Activated T-cell treated with anti-CD3 and anti-CD28 coated beads for 48 hours (primary cell): ENCODE measurements at places on chromosomes 7 and 10.

DNA sequence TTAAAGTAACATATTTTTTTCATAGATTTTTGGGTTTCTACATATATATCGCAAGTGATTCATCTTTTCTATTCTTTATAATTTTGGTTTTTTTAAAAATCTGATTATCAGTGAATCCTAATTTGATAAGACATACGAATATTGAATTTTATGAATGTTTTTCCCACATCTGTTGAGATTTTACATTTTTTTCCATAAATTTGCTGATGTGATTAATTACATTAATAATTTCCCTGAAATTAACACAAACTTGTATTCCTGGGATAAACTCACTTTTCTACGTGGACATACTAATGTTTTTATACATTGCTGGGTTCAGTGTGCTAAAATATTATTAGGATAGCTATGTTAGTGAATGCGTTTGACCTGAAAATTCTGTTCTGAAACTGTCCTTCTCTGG lies 26.1 kb downstream of the DMTF1 start:
- DNase-seq = no peak

- DNase-seq = no peak
Observed at GRCh38 chr7:82696631-82697030, 253.1 kb upstream of the CACNA2D1 start.

DNA sequence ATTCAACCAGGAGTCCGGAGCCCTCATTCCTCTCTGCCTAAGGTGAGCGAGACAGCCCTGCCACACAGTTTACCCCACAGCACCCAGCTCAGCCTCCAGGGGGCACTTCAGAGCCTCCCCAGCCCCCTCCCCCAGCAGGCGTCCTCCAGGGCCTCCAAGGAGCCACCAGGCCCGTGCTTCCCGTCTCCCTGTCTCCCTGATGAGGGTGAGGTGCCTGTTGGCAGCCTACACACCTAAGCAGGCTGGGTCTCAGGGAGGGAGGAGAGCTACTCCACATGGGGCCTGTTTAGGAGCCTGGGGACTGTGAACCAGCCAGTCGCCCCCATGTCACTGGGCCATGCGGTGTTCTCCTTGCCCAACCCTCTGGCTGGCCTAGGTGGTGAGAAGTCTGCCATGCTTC lies 28.9 kb upstream of the TRIM8 start:
- DNase-seq = peak; percentile 20

DNA sequence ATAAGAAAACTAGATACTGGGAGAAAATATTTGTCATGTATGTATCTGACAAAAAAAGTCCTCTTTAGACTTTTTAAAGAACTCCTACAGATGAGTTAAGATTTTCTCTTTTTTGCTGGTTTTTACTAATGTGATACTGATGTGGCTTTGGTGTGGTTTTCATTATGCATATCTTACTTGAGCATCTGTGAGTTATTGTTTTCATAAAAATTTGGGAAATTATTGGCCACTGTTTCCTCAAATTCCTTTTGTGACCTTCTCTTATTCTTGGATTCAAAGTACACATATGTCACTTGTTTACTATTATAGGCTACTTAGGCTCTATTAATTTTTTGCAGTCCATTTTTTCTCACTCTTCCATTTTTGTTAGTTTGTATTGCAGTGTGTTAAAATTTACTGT lies 89.0 kb downstream of the PPP1R9A start:
- no peak for DNase-seq

DNA sequence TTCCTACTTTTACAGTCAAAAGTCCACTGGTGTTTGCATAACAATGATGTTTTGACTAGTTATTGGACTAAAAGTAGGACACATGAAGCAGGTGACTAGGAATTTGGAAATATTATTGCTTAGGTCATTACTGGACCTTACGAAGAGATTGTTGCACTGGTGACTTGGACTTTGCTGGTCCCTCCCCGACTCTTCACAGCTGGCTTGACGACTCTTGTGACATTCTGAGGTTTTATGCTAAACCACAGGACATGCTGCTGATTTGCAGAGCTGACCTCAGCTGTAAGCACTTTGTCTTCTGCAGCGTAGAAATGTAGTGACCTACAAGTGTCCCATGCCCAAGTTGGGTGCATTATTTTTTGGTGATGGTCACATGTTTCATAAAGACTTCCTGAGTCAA lies 21.9 kb downstream of the PCBD1 start:
- DNase-seq = no peak

GRCh38 chr10:106506526-106507283 lies 657.8 kb downstream of the SORCS1 start:
- no peak for DNase-seq

GRCh38 chr7:90766814-90767564 lies 170.9 kb downstream of the CDK14 start:
- no peak for DNase-seq

- no peak for DNase-seq
Observed at GRCh38 chr10:104243512-104243911, 11.2 kb upstream of the GSTO1 start.

DNA sequence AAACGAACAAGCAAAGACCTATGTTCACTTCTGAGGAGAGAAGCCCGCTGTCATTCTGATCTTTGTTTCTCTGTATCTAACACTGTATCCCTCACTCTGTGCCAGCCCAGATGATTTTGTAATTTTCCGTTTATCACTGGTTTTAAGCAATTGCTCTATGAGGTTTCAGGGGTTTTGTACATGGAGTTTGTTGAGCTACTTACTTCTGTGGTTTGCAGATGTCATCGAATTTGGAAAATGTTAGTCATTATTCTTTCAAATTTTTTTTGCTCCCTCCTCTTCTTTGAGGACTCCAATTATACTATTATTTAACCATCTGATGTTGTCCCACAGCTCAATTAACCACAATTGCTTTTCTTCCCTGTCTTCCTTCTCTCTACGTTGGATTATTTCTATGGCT lies 650.9 kb upstream of the IGFBP3 start:
- no peak for DNase-seq

GRCh38 chr10:32072025-32072800 lies 16.0 kb upstream of the KIF5B start:
- DNase-seq = no peak

DNA sequence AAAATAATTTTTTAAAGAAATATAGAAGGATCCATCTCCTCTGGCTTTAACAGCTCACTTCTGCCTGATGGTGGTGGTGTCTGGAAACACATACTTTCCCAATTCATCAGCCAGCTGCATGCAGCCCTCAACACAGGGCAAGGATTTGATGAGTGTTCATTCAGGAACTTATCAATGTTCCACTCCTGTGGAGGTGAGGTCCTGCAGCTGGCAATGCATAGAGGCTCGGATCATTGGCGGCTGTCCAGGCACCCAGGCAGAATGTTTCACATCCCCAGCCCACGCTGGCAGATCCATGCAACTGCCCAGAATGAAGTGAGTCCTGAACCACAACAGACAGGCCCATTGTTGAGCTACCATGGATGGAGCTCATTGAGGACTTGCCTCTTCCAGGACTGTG lies 55.2 kb upstream of the KCNMA1 start:
- no peak for DNase-seq

GRCh38 chr7:94396037-94396431 lies 1.3 kb downstream of the COL1A2 start:
- no peak for DNase-seq

DNA sequence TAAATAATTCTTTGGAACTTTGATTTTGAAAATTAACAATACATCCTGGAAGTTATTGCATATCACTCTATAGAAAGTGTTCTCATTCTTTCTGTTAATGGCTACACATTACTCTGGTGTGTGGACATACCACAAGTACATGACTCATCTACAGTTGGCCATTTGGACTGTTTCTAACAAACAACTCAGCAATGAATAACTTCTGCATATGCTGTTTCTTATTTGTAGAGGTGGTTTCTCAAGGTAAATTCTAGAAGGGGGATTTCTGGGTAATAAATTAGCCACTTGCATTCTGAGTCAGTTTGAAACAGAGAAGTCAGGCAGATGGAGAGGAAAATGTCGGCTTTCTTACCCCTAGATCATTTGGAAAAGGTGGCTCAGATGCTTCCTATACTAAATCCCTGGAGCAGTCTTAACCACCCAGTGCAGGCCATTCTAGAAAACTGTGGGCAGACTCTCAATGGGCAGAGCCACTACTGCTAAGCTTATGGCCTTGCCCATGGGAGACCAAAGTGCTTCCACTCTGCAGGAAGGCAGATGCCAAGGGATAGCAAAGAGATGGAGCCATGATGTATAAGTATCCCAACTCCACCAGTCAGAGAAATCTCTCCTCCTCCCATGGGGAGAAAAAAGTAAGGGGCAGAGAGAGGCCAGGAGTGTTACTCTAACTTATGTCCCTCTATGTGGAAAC lies 194.0 kb upstream of the PLPP4 start:
- no peak for DNase-seq

GRCh38 chr10:78567680-78568455 lies 500.9 kb upstream of the ZMIZ1 start:
- no peak for DNase-seq

DNA sequence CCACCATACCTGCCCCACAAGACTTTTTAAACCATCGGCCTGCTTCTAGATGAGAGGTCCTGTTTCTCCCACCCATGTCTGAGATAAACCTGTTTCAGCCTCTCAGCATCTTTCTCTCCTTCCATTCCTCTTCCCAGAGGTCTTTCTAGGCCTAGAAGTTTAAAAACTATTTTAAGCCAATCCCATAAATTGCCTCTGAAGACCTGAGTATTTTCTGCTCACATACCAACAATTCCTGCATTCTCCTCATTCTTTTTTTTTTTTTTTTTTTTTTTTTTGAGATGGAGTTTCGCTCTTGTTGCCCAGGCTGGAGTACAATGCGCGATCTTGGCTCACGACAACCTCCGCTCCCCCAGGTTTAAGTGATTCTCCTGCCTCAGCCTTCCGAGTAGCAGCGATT lies 262.9 kb upstream of the AUTS2 start:
- DNase-seq = no peak

DNA sequence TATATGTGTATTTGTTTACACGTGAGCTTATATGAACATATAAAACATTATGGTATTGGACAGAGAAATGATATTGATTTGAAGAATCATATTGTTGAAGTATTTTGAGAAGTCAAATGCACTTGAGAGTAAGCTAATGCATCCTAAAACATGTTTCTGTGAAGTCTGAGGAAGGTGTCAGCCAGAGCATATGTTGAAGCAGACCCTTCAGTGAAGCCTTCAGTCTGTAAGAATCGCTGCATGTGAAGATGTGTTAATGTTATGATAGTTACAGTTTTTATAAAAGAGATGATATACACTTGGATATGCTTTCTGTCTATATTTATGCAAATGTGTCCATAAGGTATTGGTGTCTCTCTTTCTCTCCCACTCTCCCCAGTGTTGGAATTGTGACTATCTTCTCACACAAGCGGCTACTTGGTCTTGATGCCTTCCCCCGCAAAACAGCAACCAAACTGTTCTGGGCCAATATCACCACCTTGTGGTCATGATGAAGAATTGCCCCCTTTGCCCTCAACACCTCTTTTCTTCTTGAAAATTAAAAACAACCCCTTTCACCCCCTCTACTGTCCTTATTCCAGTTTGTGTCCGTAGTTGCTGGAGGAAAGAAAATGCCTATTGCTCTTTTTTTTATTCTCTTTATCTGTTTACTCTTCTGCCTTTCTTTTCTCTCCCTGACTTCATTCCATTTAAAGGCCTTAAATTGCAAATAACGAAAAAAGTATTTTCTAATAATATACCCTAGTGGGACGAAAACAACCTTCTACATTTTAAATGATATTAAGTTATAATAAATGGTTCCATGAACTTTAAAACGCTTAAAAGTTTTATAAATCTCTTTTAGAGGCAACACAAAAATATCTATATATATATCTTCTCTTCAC lies 64.9 kb downstream of the IKZF1 start:
- no peak for DNase-seq

DNA sequence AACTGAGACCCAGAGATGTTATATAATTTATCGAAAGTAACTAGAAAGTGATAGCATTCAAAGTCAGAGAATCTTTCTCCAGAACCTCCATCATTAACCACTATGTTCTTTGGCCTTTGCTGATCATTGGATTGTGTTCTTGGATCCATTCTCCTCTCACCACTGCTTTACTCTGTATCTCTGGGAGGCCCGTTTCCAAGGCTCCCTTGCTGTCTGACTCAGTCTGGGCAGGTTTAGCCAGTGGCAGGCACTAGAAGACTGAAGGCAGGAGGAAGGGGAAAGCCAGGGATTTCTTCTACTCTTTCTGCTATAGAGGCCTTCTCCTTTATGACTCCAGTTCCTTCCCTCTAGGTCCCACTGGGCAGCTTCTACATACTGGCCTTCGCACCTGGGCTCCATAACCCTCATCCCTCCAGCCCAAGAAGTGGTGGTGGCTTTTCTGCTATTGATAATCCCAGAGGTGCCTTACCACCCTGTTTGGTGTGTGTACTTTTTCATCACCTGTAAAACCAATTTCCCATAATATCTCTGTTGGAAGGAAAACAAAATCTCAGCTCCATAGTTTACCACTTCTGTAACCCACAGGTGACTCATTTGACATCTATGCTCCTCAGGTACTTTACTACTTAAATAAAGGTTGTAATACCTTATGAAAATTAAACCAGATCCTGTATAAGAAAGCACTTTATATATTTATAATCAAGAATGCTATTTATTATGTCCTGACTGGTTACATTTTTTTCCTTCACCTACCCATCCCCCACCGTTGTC lies 36.0 kb downstream of the BCAP29 start:
- DNase-seq = no peak

DNA sequence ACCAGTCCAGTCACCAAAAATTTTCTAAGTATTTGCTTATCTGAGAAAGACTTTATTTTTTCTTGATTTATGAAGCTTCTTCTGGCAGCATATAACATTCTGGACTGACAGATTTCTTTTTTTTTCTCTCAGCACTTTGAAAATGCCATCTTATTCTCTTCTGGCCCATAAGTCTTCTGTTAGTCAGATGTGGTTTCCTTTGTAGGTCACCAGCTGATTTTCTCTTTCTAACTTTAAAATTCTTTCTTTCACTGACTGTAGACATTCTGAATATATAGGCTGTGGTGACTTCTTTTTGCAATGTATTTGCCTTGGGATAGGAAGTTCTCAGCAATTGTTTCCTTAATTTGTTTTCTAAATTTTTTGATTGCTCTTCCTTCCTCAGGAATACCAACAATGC lies 172.5 kb downstream of the CCDC7 start:
- no peak for DNase-seq

- no peak for DNase-seq
Observed at GRCh38 chr10:3046210-3046779, 21.1 kb upstream of the PFKP start.
